ENCODE measurements at places on chromosomes 4 and X. TPM values are rescaled to one million over a fixed set of nuclear protein-coding genes. Genes with fewer than 3 reads are reported as not detected.

DNA sequence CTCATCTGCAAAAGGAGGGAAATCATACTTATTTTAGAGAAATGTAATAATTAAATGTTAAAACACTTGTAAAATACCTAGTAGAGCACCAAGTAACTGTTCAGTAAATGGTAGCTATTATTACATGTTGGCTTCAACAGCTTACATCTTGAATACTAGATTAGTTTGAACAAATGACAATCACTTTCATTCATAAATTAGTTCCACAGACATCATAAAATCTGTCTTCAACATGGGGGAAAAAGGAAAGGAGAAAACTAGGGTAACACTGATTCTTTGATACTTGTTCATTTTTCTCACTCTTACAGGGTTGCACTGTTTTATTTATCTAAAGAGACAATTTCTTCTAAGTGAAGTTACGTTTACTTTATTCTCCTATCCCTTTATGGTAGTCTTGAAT is 51.7 kb downstream of the CHM start:
- no peaks in the 10 kb centered on the region for H3K36me3 ChIP-seq
- H3K4me3 ChIP-seq = no peak overlapping the region
- DNase-seq = no peak
- H3K27ac ChIP-seq = no peak overlapping the region
- no peaks in the 10 kb centered on the region for H3K4me1 ChIP-seq
- H3K27me3 ChIP-seq = no peaks in the 10 kb centered on the region

The VCX3A gene
- total RNA-seq = not detected

- no peaks in the 10 kb centered on the region for H3K36me3 ChIP-seq
- DNase-seq = no peak
- no peak overlapping the region for H3K27ac ChIP-seq
- H3K4me3 ChIP-seq = no peak overlapping the region
- no peaks in the 10 kb centered on the region for H3K4me1 ChIP-seq
Measured at GRCh38 chr4:130850019-130850524, 1754.1 kb downstream of the C4orf33 start.

DNA sequence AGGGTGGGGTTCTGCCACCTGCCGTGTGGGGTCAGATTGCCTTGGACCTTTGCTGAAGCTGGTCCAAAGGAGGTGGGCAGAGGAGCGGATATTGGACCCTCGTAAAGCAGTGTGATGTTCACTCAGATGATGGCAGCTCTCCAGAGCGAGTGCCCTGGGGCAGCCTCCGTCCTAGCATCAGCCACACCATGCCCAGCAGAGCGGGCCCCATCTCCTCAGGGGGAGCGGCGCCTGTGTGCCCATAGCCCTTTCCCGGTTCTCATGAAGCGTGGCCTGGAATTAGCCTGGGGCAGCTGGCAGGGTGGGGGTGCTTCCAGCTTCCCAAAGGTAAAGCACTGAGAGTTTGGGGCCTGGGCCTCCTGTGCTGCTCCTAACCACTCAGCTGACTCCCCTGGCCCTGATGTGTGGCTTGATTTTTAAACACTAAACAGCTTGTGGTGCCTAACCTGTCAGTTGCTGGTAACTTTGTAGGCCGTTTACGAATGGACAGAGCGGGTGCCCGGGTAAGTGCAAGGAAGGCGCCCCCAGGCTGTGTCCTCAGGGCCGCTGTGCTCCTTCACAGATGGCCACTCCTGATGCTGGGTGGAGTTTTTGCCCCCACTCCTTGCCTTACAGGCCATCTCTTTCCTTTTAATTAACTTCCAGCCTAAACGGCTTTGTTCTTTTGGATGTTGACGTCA is 36.0 kb downstream of the NOP14 start:
- no peaks in the 10 kb centered on the region for H3K27me3 ChIP-seq
- H3K36me3 ChIP-seq = no peaks in the 10 kb centered on the region
- peak; percentile 16 for DNase-seq
- peaks cover 52% of the 10 kb centered on the region for H3K4me1 ChIP-seq
- no peak overlapping the region for H3K27ac ChIP-seq

GRCh38 chrX:100915562-100915961 is 13.2 kb downstream of the XKRX start:
- H3K27ac ChIP-seq = no peak overlapping the region
- no peaks in the 10 kb centered on the region for H3K27me3 ChIP-seq
- DNase-seq = no peak
- H3K4me3 ChIP-seq = no peak overlapping the region
- no peaks in the 10 kb centered on the region for H3K4me1 ChIP-seq
- H3K36me3 ChIP-seq = no peaks in the 10 kb centered on the region

DNA sequence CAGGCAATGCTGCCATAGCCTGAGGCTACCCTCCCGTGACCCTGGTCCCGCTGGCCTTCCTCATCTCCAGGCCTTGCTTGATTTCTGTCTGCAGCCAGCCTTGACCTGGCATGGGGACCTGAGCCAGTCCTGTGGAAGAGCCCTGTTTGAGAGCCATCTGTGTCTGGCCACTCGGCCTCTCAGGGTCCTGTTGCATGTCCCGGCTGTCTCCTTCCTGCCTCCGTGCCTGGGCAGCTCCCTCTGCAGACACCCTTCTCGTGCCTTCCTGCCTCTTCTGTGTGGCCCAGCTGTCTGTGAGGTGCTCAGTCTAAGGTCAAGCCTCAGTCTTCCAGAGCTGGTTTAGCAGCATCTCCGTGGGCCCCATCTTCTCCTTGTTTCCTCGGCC is 108.4 kb downstream of the SORCS2 start:
- H3K36me3 ChIP-seq = no peaks in the 10 kb centered on the region
- DNase-seq = no peak
- H3K4me3 ChIP-seq = no peak overlapping the region

DNA sequence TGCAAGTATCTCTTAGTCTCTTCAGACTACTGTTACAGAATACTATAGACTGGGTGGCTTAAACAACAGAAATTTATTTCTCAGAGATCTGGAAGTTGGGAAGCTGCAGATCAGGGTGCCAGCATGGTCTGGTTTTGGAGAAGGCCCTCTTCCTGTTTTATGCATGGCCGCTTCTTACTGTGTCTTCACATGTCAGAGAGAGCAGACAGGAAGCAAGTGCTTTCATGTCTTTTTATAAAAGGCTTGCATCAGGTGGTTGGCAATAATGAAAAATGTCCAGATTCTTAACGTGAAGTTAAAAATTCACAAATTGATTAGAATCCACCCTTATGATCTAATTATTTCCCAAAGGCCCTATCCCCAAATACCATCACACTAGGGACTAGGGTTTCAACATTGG is 284.9 kb downstream of the RPA4 start:
- H3K4me3 ChIP-seq = no peak overlapping the region
- H3K27me3 ChIP-seq = no peaks in the 10 kb centered on the region
- H3K36me3 ChIP-seq = no peaks in the 10 kb centered on the region
- no peak overlapping the region for H3K27ac ChIP-seq
- DNase-seq = no peak

The PAGE2 gene
- not detected for total RNA-seq

DNA sequence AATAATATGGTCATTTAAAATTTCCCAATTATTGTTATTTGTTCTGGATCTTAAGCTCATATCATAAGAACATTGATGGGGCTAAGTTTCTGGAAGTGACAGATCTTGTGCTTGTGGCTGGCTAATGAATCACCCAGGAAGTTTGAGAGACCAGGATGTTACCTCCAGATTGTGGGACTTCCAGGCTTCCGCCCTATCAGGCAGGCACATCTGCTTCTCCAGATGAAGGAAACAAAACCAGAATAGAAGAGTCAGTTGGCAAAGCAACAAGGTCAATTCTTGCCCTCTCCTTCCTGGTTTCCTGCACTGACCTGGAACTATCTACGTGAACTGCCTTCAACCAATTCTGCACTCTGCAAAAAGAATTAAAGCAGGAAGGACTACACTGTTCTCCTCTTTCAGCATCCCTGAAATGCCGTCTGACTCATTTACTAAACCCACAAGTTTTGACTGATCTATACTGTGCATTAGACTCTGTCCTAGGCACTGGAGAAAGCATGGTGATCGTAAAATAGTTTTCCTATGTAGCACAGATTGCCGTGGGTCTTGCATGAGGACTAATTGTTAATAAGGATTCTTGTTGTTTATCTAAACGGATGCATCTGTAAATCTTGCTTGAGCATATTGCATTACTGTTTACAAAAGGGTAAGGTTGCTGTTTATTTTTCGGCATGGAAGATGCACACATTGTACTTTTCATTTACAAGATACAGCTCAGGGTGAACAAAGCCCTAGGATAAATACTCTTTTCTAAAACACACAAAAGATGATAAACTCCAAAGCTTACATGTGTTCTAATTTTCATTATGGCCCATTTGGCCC is 74.6 kb downstream of the AMELX start:
- no peak overlapping the region for H3K4me3 ChIP-seq
- DNase-seq = no peak
- H3K4me1 ChIP-seq = no peaks in the 10 kb centered on the region
- no peak overlapping the region for H3K27ac ChIP-seq
- no peaks in the 10 kb centered on the region for H3K36me3 ChIP-seq
- no peaks in the 10 kb centered on the region for H3K27me3 ChIP-seq

The ELK1 gene
- total RNA-seq = 28.2 TPM

The CXCL8 gene
- total RNA-seq = 80.4 TPM

The MAD2L1 gene
- 9.0 TPM for total RNA-seq

GRCh38 chr4:140666889-140667614 is 89.1 kb downstream of the TBC1D9 start:
- no peaks in the 10 kb centered on the region for H3K4me1 ChIP-seq
- no peak for DNase-seq
- H3K4me3 ChIP-seq = no peak overlapping the region
- H3K27me3 ChIP-seq = no peaks in the 10 kb centered on the region

The DDX53 gene
- total RNA-seq = not detected

The DGAT2L6 gene
- total RNA-seq = not detected

DNA sequence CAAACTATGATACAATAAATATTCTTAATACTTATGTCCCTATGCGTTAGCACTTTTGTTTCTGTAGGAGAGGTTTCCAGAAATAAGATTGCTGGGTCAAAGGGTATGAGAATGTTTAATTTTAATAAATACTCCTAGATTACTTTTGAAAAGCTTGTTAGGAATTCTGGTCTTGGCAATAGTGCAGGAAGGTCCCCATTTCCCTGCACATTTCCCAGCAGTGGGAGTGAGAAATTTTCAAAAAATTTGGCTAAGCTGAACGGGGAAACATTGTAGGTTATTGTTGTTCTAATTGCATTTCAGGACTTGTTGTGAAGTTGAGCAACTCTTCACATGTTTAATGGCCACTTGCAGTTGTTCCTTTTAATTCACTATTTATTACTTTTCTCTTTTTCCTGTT is 27.1 kb downstream of the IGFBP7 start:
- H3K27me3 ChIP-seq = no peaks in the 10 kb centered on the region
- H3K36me3 ChIP-seq = no peaks in the 10 kb centered on the region

GRCh38 chrX:13266641-13267345 is 53.1 kb downstream of the ATXN3L start:
- H3K4me3 ChIP-seq = no peak overlapping the region
- H3K27me3 ChIP-seq = no peaks in the 10 kb centered on the region
- DNase-seq = no peak
- no peaks in the 10 kb centered on the region for H3K36me3 ChIP-seq

- H3K4me3 ChIP-seq = no peak overlapping the region
- H3K27ac ChIP-seq = no peak overlapping the region
- peaks cover 51% of the 10 kb centered on the region for H3K4me1 ChIP-seq
- no peaks in the 10 kb centered on the region for H3K27me3 ChIP-seq
Measured at GRCh38 chr4:184466634-184467033, 7.7 kb downstream of the IRF2 start.

- H3K4me3 ChIP-seq = no peak overlapping the region
- no peak overlapping the region for H3K27ac ChIP-seq
- DNase-seq = no peak
- no peaks in the 10 kb centered on the region for H3K36me3 ChIP-seq
- peaks cover 5% of the 10 kb centered on the region for H3K4me1 ChIP-seq
Measured at GRCh38 chr4:139880841-139881240, 215.2 kb downstream of the MGST2 start.

- no peaks in the 10 kb centered on the region for H3K27me3 ChIP-seq
- H3K4me3 ChIP-seq = no peak overlapping the region
- H3K36me3 ChIP-seq = no peaks in the 10 kb centered on the region
- H3K27ac ChIP-seq = no peak overlapping the region
- no peak for DNase-seq
- H3K4me1 ChIP-seq = no peaks in the 10 kb centered on the region
Measured at GRCh38 chr4:13322681-13323101, 161.4 kb downstream of the RAB28 start.

GRCh38 chr4:130510661-130511060 is 1414.7 kb downstream of the C4orf33 start:
- no peak for DNase-seq
- no peak overlapping the region for H3K27ac ChIP-seq
- H3K36me3 ChIP-seq = no peaks in the 10 kb centered on the region
- no peaks in the 10 kb centered on the region for H3K4me1 ChIP-seq

DNA sequence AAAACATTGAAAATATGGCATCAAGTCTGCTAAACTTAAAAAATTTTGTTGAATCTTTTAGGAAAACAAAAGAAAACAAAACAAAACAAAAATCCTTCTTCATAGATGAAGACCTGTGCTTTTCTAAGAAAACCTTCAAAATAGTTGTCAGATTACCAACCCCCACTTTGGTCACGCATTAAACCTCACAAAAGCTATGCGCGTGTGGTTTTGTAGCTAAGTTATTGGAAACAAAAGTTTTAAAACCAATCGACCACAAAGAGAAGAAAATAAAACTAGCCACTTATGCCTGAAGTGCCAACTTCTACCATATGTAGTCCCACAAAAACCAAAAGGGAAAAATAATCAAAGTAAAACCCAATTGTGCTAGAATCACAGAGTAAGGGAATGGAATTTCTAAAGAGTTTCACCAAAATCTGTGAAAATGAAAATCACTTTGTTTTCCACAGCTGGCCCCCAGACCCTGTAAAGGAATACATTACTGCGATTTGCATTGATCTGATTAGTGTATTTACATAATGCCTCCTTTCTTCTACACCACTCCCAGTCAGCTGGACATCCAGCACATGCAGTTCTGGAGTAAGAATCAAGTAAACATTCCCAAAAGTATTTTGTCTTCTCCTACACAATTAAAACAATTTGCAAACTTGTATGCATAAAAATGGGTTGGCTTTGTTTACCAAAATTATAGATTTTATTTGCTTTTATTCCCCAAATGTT is 330.1 kb upstream of the DKK2 start:
- no peaks in the 10 kb centered on the region for H3K4me1 ChIP-seq
- no peak overlapping the region for H3K4me3 ChIP-seq
- H3K27me3 ChIP-seq = no peaks in the 10 kb centered on the region
- no peaks in the 10 kb centered on the region for H3K36me3 ChIP-seq
- DNase-seq = no peak

The CFAP47 gene
- 1.3 TPM for total RNA-seq

- H3K27ac ChIP-seq = no peak overlapping the region
- no peaks in the 10 kb centered on the region for H3K27me3 ChIP-seq
- no peaks in the 10 kb centered on the region for H3K4me1 ChIP-seq
- H3K36me3 ChIP-seq = no peaks in the 10 kb centered on the region
- no peak for DNase-seq
- no peak overlapping the region for H3K4me3 ChIP-seq
Measured at GRCh38 chr4:141027421-141027820, 105.8 kb downstream of the RNF150 start.

The REPS2 gene
- total RNA-seq = 15.7 TPM

GRCh38 chrX:26848511-26848910 is 614.6 kb downstream of the PPP4R3C start:
- no peak overlapping the region for H3K4me3 ChIP-seq
- H3K36me3 ChIP-seq = no peaks in the 10 kb centered on the region
- no peaks in the 10 kb centered on the region for H3K4me1 ChIP-seq
- H3K27me3 ChIP-seq = no peaks in the 10 kb centered on the region
- no peak overlapping the region for H3K27ac ChIP-seq

The LUZP4 gene
- not detected for total RNA-seq

The SMIM9 gene
- not detected for total RNA-seq

GRCh38 chr4:81030981-81031791 is 678 bp downstream of the BMP3 start:
- DNase-seq = peak; percentile 80
- H3K36me3 ChIP-seq = no peaks in the 10 kb centered on the region
- peak overlapping the region; percentile 74 for H3K27ac ChIP-seq
- H3K27me3 ChIP-seq = peaks cover 60% of the 10 kb centered on the region
- H3K4me1 ChIP-seq = peaks cover 3% of the 10 kb centered on the region

The GC gene
- total RNA-seq = not detected

Measured in left lung (tissue), 14 donors.